Ascending aorta (tissue), 2 donors: ENCODE measurements at places on chromosomes 7 and 10. TPM values are rescaled to one million over a fixed set of nuclear protein-coding genes. Genes with fewer than 3 reads are reported as not detected.

GRCh38 chr7:125173571-125173970 is 243.9 kb upstream of the POT1 start:
- DNase-seq, result no peak

DNA sequence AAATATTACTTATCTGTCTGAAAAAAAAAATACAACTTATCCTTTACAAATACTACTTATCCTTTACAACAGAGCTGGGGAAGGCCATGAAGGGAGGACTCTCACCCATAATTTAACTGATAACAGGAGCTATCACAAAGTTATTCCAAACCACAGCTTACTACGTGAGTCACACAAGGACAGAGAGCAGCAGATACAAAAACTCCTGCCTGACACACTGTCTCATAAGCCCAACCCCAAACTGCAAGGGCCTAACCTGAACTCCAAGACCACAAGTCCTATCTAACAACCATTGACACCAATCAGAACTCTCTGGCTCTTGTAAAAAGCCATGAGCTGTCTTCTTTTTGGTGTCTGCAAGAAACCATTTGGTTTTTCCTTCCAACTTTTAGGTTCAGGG is 28.5 kb upstream of the CXCL12 start:
- no peak for DNase-seq

DNA sequence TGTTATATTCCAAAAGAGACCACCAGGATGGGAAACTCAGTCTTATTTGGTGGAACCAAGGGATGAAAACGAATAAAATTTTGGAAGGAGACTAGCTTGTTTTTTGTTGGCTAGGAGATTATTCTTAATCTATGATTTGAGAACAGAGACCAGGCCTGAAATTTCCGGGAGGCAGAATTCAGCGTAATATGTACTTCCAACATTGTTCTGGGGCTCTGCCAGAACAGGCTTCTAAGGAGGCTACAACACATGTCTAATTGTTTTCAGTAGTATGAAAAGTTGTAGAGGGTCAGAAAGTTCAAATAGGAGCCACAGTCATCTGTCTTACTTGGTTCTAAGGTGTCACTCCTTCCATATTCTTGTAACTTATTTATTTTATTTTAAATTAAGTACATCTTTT is 1.7 kb downstream of the DDX21 start:
- DNase-seq, result no peak

GRCh38 chr7:72077786-72078185 is 334.4 kb downstream of the CALN1 start:
- DNase-seq, result no peak

DNA sequence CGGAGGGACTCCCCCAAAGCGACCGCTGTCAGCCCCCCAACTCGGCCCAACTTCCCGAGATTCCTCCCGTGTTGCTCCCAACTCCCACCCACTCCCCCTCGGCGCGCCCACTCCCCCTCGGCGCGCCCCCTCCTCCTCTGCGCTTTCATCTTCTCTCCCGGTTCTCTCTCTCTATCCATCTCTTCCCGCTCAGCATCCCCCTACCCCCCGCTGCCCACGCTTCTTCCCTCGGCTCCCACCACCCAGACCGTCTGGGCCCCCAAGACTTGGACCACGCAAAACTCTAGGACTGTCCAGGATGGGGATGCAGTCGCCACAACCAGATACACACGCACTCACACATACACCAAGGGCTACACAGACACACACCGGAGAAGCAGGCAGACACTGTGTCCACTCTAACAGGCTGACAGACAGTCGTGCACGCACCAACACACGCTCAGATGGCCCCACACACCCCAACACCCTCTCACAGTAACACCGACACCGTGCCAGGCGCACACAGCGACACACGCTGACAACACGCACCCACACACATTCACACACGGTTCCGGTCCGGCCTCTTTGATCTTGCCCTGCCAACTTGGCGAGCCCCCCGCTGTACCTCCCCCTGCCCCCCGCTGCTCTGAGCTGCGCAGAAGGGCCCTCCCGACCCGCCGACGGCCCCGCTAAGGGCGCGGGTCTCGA is 1.1 kb downstream of the GRID1 start:
- no peak for DNase-seq

GRCh38 chr10:88923520-88923919 is 29.1 kb downstream of the ACTA2 start:
- no peak for DNase-seq

- no peak for DNase-seq
Measured at GRCh38 chr10:31942435-31942834, 13.8 kb upstream of the ARHGAP12 start.

- no peak for DNase-seq
Measured at GRCh38 chr7:78311181-78311580, 512.6 kb downstream of the PHTF2 start.

GRCh38 chr7:19381321-19381720 is 236.1 kb upstream of the FERD3L start:
- no peak for DNase-seq

- DNase-seq, result no peak
Measured at GRCh38 chr7:99278180-99278579, 5.5 kb downstream of the MYH16 start.

GRCh38 chr7:154699417-154699816 is 303.5 kb downstream of the PAXIP1 start:
- no peak for DNase-seq

GRCh38 chr7:151773797-151774196 is 103.1 kb downstream of the PRKAG2 start:
- DNase-seq, result no peak

GRCh38 chr7:158525648-158526484 is 61.8 kb downstream of the PTPRN2 start:
- DNase-seq, result no peak

GRCh38 chr7:127391591-127392181 is 822 bp downstream of the ZNF800 start:
- no peak for DNase-seq

GRCh38 chr10:75978213-75978612 is 546.8 kb downstream of the LRMDA start:
- no peak for DNase-seq

DNA sequence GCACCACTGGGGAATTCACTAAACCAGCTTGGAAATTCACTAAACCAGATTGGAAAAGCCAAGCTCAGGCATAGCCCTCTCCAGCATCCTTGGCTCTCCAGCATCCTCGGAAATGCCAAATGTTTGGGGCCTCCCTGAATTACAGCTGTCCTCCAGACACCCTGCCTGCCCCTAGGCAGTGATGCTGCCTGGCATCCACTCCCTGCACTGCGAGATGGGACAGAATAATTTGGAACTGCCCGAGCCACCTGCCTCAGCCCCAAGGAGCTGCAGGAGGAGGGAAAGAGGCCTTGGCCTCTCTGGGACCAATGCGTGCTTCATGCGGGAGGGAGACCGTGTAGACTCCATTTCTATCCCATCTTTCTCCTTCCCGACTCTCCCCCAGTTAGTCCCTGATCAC is 64.3 kb downstream of the INSIG1 start:
- DNase-seq, result no peak

DNA sequence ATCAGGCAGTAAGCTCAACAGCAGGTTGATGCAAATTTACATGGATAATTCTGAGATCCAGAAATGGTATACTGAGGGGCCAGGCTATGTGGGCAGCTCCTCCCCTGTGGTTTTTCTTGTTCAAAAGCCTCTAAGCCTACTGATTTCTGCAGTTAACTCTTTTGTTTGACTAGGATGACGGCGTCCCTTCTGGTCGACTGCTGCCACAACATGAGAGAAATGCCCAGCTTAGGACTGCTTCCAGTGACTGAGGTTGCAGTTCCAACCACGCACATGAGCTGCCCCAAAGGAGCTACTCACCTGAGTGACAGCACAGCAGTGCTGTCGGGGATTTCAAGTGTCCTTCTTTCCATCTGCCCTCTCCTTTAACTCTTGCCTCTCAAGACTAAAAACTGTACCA is 973.0 kb upstream of the GHITM start:
- no peak for DNase-seq

- DNase-seq, result no peak
Measured at GRCh38 chr10:116536810-116537209, 8.9 kb upstream of the PNLIP start.

DNA sequence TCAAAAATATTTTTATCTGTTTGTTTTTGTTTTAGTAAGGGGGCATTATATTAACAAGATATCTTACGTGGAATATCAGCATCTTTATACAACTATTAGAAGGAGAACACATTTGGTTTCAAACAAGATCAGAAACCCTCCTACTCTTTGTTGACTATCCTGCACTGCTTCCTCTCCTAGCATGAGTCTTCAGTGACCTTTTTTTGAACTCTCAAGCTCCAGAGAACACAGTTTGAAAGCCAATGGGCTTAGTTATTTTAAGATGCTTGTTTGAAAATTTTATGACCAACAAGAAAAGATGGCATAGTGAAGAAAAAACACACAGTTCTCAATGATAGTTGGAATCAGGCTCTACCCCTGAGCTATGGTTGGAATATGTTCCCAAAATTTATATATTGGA is 37.2 kb upstream of the RTKN2 start:
- no peak for DNase-seq

GRCh38 chr10:69696073-69696731 is 66.2 kb downstream of the FAM241B start:
- no peak for DNase-seq

DNA sequence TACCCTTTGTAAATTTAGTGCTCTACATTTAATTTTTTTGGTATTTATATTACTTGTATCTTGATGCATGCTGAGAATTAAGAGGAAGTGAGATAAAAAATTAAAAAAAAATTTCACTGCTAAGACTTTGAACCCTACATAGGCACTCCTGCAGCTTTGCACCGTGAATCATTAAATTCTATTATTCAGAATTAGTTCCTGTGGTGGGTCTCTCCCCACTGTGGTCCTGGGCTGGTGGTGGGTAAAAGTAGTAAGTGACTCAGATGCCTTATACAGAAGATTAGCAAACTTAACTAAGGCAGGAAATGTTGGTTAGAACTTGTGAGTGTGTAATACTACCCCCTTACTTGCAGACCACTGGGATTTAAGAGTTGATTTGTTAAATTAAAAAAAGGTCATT is 72.6 kb downstream of the AP3M1 start:
- DNase-seq, result no peak

- no peak for DNase-seq
Measured at GRCh38 chr7:114997487-114998404, 75.9 kb downstream of the MDFIC start.

- DNase-seq, result no peak
Measured at GRCh38 chr10:76114581-76115001, 683.2 kb downstream of the LRMDA start.

IMMP2L gene
- 143 TPM for total RNA-seq

SPDYE6 gene
- total RNA-seq, result not detected

SFMBT2 gene
- 2.2 TPM for total RNA-seq

IFIT2 gene
- 0.85 TPM for total RNA-seq
